CD8-positive, alpha-beta memory T cell (primary cell): ENCODE measurements at places on chromosomes 7 and 10.

GRCh38 chr7:17448479-17449423, 150.3 kb downstream of the AHR start:
- no peak for DNase-seq

DNA sequence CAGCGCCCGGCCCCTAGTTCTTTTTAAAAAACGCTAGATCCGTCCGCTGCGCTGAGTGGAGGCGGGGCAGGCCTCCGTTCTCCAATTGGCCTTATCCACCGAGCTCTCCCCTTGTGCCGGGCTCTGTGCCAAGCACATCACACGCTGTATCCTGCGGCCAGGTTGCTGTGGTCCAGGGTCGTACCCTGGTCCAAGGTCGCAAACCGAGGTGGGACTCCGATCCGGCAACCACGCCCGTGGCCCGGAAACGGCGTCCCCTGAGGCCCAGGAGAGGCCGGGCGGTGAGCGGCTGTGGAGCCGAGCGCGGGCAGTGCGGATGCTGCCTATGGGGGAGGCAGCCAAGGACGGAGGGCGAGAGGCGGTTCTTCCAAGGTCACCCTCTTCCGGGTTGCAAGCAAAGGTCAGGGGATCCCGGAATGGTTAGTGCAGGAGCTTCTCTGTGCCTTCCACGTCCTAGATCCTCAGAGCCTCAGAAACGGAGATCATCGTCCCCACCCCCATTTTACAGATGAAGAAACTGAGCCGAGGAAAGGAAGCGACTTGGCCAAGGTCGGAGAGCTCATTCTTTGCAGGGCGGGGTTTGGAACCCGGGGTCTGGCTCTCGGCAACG, 72.4 kb upstream of the LRRC4 start:
- no peak for DNase-seq

GRCh38 chr10:89001729-89002072, 11.1 kb downstream of the FAS start:
- no peak for DNase-seq

GRCh38 chr10:109861081-109861480, 62.2 kb downstream of the XPNPEP1 start:
- DNase-seq = no peak

GRCh38 chr10:75293446-75293820, 57.7 kb upstream of the COMTD1 start:
- no peak for DNase-seq

DNA sequence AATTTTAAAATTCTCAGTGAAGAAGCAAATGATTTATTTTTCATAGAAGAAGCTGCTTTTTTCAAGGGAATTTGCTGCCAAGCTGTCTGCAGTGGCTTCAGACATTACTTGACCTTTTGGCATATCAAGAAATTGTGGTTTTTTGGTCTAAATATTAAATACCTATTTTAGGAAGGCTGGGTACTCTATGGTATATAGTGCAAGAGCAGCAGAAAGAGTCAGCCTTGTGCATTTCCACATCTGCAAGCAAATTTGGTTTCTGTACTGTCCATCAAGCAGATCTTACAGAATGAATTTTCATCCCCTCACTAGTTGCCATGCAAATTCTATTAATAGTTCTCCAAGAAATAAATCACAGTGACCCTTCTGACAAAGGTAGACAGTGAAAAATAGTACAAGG, 222.0 kb downstream of the BICC1 start:
- no peak for DNase-seq

DNA sequence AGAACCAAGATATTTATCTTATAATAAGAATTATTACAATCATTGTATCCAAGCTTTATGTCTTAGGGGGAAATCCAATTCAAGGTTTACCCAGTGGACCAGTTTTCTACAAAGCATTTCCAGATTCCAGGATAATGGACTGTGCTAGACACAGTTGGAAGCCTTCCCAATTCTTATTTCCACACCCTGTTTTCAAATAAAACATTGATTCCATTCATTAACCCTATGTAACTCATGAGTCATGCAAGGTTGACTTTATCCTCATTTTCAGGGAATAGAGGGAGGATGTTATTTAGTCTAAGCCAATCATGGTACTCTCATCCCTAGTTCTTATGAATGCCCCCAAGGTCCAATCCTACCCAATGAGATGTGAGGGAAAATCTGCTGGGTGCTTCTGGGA, 145.7 kb downstream of the RNLS start:
- no peak for DNase-seq

DNA sequence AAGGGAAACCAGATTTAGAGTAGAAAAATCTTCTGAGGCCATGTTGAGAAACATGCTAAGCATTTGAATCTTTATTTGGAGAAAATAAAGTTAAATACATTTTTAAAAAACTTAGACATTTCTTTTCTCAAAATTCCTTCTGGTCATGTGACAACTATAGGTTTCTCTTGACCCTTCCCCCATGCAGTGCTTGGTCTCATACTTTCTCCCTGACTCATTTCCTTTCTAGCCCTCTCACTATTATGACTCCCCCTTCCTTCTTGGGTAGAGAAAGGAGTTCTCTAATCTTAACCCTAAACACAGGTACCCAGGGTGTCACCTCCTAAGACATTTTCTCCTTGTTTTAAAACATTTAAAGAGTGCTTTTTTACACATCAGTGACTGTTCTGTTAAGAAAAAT, 179.5 kb upstream of the TMEM106B start:
- no peak for DNase-seq

- DNase-seq = no peak
Observed at GRCh38 chr7:142867398-142868187, 12.7 kb downstream of the EPHB6 start.

DNA sequence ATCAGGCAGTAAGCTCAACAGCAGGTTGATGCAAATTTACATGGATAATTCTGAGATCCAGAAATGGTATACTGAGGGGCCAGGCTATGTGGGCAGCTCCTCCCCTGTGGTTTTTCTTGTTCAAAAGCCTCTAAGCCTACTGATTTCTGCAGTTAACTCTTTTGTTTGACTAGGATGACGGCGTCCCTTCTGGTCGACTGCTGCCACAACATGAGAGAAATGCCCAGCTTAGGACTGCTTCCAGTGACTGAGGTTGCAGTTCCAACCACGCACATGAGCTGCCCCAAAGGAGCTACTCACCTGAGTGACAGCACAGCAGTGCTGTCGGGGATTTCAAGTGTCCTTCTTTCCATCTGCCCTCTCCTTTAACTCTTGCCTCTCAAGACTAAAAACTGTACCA, 973.0 kb upstream of the GHITM start:
- no peak for DNase-seq

GRCh38 chr7:78413568-78413967, 615.0 kb downstream of the PHTF2 start:
- DNase-seq = no peak

- no peak for DNase-seq
Observed at GRCh38 chr7:101096957-101097347, 11.7 kb downstream of the TRIM56 start.

GRCh38 chr10:125141150-125141859, 19.1 kb downstream of the CTBP2 start:
- no peak for DNase-seq

- no peak for DNase-seq
Observed at GRCh38 chr7:99005776-99006175, 127.4 kb downstream of the TRRAP start.

DNA sequence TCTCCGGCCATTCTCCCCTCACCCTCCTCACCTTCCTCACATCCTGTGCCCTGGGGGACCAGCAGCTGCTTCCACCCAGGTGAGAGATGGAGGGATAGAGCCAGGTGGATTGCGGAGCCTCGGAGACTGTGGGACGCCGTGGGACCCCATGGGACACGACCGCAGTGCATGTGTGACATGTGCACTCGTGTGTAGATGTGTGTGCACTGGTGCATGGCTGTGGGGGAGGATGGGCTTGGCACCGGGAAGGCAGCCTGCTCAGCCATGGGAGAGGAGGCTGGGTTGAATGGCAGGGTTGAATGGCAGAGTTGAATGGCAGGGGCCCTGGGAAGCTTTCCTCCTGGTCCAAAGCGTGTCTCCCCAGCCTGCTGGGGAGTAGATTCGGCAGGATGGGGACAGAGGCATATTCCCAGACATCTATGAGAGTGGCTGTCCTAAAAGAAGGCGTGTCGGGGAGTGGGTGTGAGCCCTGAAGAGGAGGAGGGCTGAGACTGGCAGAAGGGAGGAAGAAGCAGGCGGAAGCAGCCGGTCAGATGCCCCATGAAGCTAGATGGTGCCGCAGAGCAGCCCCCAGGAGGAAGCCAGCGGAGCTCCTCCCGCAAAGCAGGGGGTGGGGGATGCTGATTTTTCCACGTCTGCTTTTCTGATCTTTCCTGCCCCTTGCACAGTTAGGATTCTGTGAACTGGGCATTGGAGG, 815 bp downstream of the GIMAP8 start:
- DNase-seq = peak; percentile 40

DNA sequence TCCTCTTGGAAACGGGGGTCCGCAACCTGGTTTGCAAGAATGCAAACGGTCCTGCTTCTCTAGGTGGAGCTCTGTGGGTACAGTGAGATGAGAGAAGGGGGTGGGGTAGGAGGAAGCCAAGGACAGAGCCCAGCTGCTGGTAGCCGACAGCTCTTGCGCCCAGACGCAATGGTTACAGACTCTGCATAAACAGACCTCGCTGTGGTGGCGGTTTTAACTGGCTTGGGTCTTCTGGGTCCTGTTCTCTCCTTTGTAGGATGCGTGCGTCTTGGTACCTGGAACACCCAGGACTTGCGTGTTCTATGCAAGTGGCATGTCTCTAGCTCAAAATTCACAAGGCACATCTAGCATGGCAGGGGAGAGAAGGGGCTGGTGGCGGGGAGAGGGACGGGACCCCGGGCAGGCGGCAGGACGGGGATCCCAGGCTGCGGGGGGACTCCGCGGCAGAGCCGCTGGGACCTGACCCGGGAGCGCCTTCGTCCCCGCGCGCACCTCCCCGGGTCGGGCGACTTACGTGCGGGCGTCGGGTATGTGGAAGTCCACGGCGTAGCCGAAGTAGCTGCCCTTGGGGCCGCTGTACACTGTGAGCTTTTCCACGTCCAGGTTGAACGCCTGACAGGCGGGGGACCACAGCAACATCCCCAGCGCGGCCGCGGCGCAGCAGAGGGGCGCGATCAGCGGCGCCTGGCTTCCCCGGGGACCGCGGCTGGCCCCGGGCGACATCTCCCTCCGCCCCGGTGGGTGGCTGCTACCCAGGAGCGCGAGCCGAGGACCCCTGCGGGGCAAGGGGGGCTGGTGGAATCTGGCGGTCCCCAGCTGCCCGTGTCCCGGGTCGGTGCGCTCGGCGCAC, 448 bp downstream of the ITGA8 start:
- no peak for DNase-seq
